T-helper 17 cell (primary cell): ENCODE measurements at places on chromosomes 5 and 9. TPM values are rescaled to one million over a fixed set of nuclear protein-coding genes. Genes with fewer than 3 reads are reported as not detected.

The LHX2 gene
- total RNA-seq: not detected

The ZFP37 gene
- total RNA-seq: 0.65 TPM

- DNase-seq: no peak
Measured at GRCh38 chr5:5544094-5544663, 121.7 kb downstream of the ICE1 start.

- no peak for DNase-seq
Measured at GRCh38 chr5:133130387-133131118, 78.7 kb downstream of the HSPA4 start.

- no peak for DNase-seq
Measured at GRCh38 chr9:83313781-83314180, 224.4 kb downstream of the FRMD3 start.

DNA sequence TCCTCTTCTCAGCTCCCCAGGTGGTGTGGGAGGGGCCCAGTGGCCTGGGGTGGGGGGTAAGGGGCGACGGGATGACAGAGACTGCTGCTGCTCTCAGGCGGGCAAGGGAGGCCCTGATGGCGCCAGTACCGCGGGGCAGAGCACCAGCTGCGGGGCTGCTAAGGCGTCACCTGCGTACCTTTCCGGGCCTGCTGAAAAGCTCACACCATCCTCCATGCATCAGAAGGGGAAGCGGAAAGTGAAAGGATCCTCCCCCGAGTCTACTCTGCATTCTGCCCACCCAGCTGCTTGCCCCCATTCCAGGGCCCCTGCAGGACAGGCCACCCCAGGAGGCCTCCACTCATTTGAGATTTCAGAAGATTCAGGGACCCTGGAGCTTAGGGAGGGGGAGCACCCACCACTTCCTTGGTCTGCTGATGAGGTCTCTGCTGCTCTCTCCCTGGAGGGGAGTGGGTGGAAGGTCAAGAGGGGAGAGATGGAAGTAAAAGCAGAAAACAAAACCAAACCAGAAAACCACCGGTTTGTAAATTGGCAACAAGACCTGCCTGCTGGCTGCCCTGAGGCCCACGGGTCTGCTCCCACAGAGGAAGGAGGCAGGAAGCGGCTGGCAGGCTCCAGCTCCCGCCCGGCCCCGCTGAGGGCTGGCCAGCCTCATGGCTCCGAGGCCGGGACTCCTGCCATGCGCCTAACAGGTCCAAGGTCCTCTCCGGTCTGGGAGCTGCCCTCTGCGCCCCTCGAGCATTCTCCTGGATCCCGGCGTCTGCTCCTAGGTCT lies 33.6 kb downstream of the PRRT1B start:
- DNase-seq: no peak

GRCh38 chr5:134090522-134090921 lies 24.0 kb upstream of the TCF7 start:
- DNase-seq: no peak

GRCh38 chr5:134245101-134245604 lies 19.3 kb upstream of the PPP2CA start:
- DNase-seq: no peak

DNA sequence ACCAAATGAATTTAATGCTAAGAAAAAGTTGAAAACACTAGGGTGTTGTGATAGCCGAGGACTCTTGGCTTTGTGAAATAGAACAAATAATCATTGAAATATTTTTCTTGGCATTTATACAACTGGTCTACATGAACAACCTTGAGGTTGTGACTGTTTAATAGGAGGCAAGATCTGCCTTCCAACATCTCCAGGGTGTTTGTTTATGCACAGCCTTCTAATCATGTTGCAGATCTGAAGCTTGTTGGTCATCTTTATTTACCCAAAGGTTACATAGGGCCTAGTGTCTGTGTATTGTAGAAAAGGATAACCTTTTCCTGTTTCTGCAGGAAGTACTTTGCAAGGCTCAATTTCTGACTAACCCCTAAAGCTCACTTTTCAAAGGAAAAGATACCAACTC lies 65.2 kb upstream of the RANBP3L start:
- no peak for DNase-seq

GRCh38 chr5:161030229-161030628 lies 178.2 kb upstream of the ATP10B start:
- DNase-seq: no peak
